ENCODE measurements at places on chromosomes 16 and 17.

DNA sequence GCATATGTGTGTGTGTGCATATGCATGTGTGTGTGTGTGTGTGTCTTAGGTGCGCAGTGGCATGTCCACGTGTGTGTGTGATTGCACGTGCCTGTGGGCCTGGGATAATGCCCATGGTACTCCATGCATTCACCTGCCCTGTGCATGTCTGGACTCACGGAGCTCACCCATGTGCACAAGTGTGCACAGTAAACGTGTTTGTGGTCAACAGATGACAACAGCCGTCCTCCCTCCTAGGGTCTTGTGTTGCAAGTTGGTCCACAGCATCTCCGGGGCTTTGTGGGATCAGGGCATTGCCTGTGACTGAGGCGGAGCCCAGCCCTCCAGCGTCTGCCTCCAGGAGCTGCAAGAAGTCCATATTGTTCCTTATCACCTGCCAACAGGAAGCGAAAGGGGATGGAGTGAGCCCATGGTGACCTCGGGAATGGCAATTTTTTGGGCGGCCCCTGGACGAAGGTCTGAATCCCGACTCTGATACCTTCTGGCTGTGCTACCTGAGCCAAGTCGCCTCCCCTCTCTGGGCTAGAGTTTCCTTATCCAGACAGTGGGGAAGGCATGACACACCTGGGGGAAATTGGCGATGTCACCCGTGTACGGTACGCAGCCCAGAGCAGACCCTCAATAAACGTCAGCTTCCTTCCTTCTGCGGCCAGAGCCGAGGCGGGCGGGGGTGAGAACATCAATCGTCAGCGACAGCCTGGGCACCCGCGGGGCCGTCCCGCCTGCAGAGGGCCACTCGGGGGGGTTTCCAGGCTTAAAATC, 47.6 kb downstream of the IL21R start:
- DNase-seq, result no peak

DNA sequence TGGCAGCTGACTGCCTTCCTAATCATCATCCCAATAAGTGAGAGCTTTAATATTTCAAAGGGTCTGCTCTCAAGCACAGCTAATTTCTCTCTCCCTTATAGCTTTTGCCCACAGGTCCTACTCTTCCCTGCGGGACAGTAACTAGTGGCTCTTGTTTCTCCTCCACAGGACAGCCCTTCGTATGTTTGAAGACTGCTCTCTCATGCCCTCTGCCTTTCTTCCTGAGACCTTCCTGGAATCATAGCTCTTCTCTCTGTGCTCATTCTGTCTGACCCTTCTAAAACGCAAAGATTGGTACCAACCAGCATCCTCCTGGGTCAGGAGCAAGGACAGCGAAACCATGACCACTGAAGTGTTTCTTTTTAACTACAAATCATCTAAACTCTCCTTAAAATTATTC, 168.9 kb downstream of the GRIN2A start:
- no peak for DNase-seq

- no peak for DNase-seq
Observed at GRCh38 chr17:6070913-6071511, 833 bp downstream of the WSCD1 start.

GRCh38 chr16:48538746-48539484, 71.1 kb downstream of the N4BP1 start:
- DNase-seq, result no peak

GRCh38 chr16:2208308-2208707, 2.4 kb downstream of the BRICD5 start:
- DNase-seq, result no peak

- DNase-seq, result peak; percentile 25
Observed at GRCh38 chr17:31843070-31843745, 15.8 kb downstream of the COPRS start.

GRCh38 chr17:49742166-49742638, 21.7 kb downstream of the FAM117A start:
- no peak for DNase-seq

DNA sequence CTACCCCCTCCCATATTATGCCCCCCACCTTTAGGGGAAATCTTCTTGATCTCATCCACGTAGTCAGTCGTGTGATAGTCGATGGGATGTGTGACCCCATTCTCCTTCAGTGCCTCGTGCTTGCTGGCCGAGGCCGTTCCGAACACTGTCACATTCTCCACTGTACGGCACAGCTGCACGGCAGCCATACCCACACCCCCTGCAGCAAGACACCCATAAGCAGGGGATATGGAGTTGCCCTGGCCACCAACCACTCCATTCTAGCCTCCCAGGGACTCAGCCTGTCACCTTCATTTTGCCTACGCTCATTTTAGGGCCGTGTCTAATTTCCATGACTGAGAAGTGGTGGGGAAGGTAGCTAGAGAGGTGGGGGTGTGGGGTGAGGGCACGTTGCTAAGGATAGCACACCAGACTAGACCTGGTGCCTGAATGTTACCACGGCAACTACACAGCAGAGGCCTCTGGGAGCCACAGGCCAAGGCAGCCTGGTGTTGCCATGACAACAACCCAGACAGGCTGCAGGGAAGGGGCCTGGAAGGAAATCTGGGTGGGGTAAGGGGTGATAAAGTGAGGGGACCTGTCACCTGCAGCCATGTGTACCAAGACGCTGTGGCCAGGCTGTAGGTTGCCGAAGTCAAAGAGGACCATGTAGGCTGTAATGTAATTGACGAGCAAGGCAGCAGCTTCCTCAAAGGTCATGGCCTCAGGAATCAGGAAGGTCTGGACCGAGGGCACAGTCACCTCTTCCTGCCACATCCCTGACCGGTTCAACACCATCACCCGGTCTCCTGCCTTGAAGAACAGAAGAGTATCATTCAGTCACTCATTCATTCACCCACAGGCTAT, 4.0 kb downstream of the VAT1 start:
- no peak for DNase-seq

GRCh38 chr16:56842133-56842532, 22.9 kb upstream of the SLC12A3 start:
- DNase-seq, result no peak

DNA sequence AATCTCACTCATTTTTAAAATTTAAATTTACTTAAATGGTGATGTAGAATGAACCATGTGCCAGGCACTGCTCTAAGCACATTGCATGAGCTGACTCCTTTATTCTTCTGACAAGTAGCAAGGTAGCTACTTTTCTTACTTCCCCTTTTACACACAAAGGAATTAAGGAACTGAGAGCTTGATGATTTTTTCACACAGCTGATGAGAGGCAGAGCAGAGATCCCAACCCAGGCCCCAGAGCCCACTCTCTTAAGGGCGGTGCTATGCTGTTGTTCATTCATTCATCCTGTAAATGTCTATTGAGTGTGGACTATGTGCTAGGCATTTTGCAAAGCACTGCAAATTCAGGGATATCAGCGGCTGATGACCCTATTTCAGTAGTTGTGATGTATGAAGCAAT, 17.9 kb downstream of the SEC14L5 start:
- DNase-seq, result no peak

DNA sequence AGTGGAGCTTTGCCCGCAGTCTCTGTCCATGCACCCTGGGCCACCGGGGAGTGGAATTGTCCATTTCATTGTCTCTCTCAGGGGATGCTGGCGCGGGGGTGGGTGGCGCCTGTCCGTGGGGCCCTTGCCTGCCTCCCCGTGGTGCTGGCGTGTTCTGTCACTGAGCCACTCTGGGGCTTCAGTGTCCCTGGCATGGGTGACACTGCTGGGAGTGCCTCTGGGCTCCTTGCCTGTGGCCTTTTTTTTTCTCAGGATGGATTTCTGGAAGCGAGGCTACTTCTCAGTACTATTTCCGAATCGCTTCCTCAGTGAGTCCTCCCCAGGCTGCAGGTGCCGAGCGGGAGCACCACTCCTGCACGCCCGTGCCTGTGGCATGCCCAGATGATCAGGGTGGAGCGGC, 55.0 kb downstream of the PDPK1 start:
- DNase-seq, result no peak

DNA sequence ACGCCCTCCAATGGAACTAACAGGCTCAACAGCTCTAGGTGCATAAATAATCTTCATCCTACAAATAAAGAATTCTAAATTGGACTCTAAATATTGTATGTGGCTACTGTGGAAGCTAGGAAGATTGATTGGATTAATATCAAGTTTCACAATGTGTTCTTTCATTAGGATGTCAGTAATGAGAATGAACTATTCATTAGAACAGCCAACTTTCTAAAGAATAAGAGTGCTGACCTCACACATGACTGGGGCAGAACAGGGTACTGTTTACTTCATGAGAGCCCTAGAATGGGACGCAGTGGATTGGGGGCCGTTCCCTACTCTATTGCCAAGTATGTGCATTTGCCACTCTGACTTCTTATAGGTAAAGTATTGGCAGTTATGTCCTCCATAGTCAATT, 528.2 kb upstream of the RBFOX1 start:
- no peak for DNase-seq

DNA sequence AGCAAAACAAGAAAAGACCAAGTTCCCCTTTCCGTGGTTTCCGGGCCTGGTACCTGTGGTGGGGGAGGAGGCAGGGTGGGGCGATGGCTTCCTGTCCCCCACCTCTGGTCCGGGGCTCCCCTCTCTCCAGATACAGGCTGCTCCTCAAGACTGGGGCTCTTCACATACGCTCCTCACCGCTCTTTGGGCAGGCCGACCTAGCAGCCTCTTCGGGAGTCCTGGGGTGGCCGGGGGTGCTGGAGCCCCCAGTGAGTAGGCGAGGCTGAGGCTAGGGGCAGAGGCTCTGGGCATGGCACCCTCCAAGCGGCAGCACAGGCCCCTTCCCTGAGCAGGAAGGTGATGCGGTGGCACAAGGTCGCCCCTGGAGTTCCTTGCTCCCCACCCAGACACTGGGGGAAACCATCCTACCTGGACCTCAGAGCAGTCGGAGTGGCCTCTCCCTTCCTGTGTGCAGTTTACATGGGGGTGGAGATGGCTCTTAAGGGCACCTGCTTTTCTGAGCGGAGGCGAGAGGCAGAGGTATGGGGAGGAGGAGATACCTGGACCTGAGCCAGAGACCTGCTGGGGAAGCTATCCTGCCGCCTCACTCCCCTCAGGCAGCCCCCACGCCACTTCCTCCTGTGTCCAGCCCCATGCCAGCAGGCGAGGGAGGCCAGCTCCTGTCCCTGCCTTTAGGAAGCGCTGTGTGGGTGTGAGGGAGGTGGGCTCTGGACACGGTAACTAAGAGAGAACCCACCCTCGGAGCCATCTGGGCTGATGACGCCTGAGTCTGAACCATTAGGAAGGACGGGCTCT, 891 bp downstream of the CORO1A start:
- DNase-seq, result no peak

DNA sequence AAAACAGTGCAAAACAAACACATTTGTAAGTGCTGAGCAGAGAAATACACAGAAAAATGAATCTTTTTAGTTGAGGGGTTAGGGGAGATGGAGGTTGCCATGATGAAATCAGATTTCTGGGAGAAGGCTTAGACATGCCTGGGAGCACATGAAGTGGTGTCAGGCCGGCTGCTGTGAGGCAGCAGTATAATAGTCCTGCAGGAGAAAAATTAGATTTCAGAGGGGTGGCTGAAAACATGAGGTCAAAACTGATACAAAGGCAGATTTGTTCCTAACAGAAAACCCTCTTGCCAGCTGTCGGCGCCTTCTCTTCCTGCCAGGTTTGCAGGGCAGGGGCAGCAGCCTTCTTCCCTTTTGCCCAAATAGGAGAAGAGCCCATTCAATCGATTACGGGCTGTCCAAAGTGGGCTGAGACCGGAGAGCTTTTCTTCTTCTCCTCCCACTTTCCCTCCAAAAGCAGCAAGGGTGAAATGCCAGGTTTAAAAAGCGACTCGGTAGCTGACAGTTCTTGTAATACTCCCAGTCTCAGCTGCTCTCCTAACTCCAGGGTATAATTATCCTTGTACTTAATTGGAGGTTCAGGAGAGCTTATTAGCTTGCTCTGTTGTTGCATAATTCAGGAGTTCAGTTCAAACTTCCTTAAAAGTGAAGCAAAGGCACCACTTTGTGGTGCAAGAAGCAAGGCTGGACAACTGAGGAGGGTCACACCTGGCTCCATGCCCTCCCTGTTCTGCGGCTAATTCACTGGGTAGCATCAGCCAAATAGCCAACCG, 80.0 kb downstream of the PCTP start:
- DNase-seq, result no peak

DNA sequence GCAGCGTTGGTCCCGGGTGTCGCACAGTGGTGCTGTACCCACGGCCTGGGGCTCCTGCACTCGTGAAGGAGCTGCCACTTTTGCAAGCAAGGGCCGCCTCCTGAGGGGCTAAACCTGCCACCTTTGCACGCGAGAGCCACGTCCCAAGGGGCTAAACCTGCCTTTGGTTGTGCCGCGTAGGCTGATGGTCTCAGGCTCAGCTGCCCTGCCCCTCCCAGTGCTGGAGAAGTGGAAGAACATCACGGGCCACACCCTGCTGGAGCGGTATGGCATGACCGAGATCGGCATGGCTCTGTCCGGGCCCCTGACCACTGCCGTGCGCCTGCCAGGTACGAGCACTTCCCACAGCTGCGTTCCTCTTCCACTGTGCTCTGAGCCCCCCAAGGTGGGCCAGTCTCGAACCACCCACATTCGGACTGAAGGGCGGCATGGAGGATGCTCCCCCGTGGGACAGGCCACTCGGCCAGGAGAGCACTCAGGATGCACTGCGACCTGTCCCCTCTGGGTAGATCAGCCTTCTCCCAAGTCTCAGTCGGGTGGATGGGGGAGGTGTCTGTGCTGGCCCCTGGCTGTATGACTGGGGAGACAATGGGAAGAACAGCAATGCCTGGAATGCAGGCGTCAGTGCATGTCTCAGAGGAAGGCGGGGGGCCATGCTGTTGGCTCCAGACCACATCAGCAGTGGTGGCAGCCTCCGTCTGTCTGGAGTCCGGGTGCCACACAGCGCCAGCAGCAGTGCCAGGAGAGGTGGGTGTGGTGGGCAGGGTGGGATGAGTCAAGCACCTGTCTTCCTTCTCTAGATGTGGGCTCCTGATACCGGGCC, 20.7 kb downstream of the ACSF3 start:
- DNase-seq, result no peak

DNA sequence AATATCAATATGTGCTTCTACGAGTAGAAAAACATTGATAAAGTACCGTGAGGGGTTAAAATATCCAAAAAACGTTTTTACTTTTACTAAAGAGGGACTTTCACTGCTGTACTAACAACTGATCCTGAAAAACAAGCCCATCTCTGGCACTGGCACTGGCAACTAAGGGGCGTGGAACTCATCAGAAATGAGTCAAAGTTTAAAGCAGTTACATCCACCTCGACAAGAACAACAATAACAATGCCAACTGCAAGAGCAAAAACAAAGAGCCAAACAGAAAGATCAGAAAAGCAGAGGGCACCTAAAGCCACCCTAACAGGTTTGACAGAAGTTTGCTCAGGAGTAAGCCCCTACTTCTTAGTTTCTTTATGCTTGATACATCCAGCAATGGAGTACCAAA, 13.1 kb downstream of the MBTPS1 start:
- no peak for DNase-seq

DNA sequence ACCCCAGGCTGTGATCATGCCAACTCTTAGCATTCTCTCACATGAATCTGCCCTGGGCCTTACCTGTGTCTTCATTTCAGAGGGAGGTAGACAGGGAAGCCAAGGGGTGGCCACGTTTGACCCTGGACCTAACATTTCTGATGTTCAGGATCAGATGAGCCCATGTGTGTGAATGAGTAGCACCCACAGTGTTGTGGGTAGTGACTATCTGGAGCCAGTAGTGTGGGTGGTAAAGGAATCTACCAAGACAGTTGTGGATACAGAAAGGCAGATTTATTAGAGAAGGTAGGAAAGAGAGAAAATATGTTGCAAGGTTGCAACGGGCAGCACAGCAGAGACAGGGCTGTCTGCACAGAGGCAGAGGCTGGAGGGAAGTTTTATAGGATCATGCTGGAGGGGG, 60.5 kb downstream of the TK2 start:
- no peak for DNase-seq
